Esophagus muscularis mucosa (tissue), 4 donors: ENCODE measurements at places on chromosomes 5 and 9. TPM values are rescaled to one million over a fixed set of nuclear protein-coding genes. Genes with fewer than 3 reads are reported as not detected.

The PPP3R2 gene
- total RNA-seq = not detected

The IL13 gene
- not detected for total RNA-seq

The EPB41L4B gene
- 1.4 TPM for total RNA-seq

The MSX2 gene
- 1.8 TPM for total RNA-seq

The PCDHGA9 gene
- total RNA-seq = 3.3 TPM

The FREM1 gene
- total RNA-seq = 2.2 TPM

The NUTM2G gene
- total RNA-seq = not detected

The ADAMTSL2 gene
- 2.8 TPM for total RNA-seq

The GFM2 gene
- total RNA-seq = 12.9 TPM

The HNRNPK gene
- total RNA-seq = 568 TPM

The GOLGA1 gene
- 25.3 TPM for total RNA-seq

The RBM22 gene
- 23.5 TPM for total RNA-seq

The MOB3B gene
- 9.6 TPM for total RNA-seq

The FOXD4 gene
- 0.42 TPM for total RNA-seq

The GNA14 gene
- 8.1 TPM for total RNA-seq

The PCDHA9 gene
- total RNA-seq = 0.06 TPM

The FRRS1L gene
- 2.5 TPM for total RNA-seq

The ZBTB5 gene
- 14.1 TPM for total RNA-seq

The SLCO6A1 gene
- not detected for total RNA-seq

The PCDHAC1 gene
- total RNA-seq = 3.9 TPM

The LRSAM1 gene
- 23.5 TPM for total RNA-seq

The IL9 gene
- total RNA-seq = not detected

The IRX2 gene
- total RNA-seq = not detected

The PTAR1 gene
- total RNA-seq = 48.0 TPM

The C5 gene
- 3.6 TPM for total RNA-seq

The C5orf52 gene
- total RNA-seq = not detected

The BAAT gene
- total RNA-seq = not detected

The ARRDC3 gene
- total RNA-seq = 37.6 TPM

The PCA3 gene
- total RNA-seq = 1.0 TPM

The SPATA31D1 gene
- total RNA-seq = not detected

The SHB gene
- 21.1 TPM for total RNA-seq

The PCDHGC3 gene
- total RNA-seq = 81.1 TPM

The C5orf46 gene
- not detected for total RNA-seq

The C9orf57 gene
- not detected for total RNA-seq

The LHFPL2 gene
- 24.6 TPM for total RNA-seq

The PRUNE2 gene
- total RNA-seq = 728 TPM

The SAXO1 gene
- not detected for total RNA-seq

The TAS2R1 gene
- not detected for total RNA-seq

The NSA2 gene
- 117 TPM for total RNA-seq

The TNFSF8 gene
- 1.9 TPM for total RNA-seq

The LOX gene
- total RNA-seq = 15.0 TPM

The EQTN gene
- total RNA-seq = not detected

The BARHL1 gene
- total RNA-seq = not detected
